Esophagus squamous epithelium (tissue), 5 donors: ENCODE measurements at places on chromosomes 6 and 20. TPM values are rescaled to one million over a fixed set of nuclear protein-coding genes. Genes with fewer than 3 reads are reported as not detected.

DNA sequence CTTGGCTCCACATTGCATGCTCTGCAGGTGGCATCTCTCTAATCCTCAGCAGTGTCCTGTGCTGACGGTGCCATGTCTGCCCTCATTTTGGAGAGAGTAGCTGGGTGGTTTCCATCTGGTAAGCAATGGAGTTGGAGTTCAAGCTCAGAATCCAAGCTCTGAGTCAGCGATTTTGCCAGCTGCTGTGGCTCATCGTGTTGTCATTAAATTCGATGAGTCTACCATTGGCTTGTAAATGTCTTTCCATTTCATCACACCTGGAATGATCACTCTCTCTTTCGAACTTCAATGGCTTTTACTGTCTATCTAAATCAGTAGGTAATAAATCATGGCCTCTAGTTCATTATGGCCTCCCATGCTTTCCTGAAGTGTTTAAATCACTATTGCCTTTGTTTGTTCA is 378.5 kb upstream of the TSHZ2 start:
- DNase-seq, result no peak

GRCh38 chr6:159224452-159224851 is 55.3 kb downstream of the FNDC1 start:
- no peak for DNase-seq

- DNase-seq, result no peak
These were observed 11.3 kb downstream of the FKBP5 start for GRCh38 chr6:35677456-35677855.

The GRIK2 gene
- total RNA-seq, result not detected

The OXT gene
- not detected for total RNA-seq

The TRIM27 gene
- 32.7 TPM for total RNA-seq
